ENCODE measurements at places on chromosomes 2 and 18.

- peak; percentile 36 for DNase-seq
These were observed 8.0 kb downstream of the HES6 start for GRCh38 chr2:238231809-238232208.

- DNase-seq = no peak
These were observed 53.5 kb downstream of the VSNL1 start for GRCh38 chr2:17593841-17594491.

- DNase-seq = no peak
These were observed 259.0 kb upstream of the ERBB4 start for GRCh38 chr2:212797484-212798205.

DNA sequence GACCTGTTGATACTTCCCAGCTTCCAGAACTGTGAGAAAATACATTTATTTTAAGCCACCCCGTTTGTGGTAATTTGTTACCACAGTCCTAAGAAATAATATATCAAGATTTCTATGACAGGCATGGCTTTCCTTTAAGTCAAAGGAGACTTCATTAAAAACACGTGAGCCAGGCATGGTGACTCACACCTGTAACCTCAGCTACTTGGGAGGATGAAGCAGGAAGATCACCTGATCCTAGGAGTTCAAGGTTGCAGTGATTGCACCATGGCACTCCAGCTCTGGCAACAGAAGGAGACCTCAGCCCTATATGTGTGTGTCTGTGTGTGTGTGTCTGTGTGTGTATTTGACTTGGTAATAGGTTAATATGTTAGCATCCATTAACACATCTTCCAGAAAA, 69.8 kb upstream of the SCN7A start:
- no peak for DNase-seq

DNA sequence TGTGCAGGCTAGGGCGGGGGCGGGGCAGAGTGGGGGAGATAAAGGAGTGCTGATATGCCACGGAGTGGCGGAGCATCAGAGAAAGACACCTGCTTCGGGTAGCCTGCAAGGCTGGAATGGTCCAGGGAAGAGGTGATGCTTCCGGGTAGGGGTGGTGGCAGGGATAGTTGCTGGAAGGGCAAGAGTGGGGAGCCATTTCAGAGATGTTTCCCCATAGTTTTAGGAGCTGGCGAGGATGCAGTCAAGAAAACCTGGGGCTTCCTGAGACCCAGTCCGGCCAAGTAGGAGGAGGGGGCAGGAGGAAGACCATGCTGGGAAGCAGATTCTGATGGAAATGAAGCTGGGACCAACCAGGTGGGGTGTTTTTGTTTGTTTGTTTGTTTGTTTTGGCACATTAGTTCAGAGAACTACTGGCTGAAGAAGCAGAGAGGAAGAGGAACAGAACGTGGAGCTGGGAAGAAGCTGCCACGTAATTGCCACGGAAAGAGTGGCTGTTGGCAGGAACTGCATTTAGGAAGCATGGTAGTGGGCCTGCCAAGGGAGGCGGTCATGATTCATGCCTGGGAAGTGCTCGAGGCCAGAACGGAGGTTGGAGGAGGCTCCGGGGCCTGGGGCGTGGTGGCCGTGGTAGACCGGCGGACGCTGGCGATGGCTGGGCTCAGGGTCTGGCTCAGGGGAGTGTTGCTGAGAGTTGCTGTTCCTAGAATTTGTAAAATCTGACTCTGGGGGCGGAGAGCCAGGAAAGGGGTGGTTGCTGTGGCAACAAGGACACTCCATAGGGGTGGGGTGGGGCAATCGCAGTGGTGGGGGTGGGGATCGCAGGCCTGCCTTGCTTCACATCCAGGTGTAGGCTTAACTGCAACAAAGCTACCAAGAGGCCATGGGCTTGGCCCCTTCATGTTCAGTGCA, 8.6 kb upstream of the INPP5D start:
- no peak for DNase-seq

GRCh38 chr2:37563375-37564015, 107.9 kb downstream of the CDC42EP3 start:
- DNase-seq = no peak
